Vagina (tissue), 2 donors: ENCODE measurements at places on chromosomes 11 and 22. TPM values are rescaled to one million over a fixed set of nuclear protein-coding genes. Genes with fewer than 3 reads are reported as not detected.

OR52I2 gene
- total RNA-seq = not detected

GRCh38 chr11:2940147-2940920 is 11.1 kb upstream of the PHLDA2 start:
- no peak for DNase-seq

DNA sequence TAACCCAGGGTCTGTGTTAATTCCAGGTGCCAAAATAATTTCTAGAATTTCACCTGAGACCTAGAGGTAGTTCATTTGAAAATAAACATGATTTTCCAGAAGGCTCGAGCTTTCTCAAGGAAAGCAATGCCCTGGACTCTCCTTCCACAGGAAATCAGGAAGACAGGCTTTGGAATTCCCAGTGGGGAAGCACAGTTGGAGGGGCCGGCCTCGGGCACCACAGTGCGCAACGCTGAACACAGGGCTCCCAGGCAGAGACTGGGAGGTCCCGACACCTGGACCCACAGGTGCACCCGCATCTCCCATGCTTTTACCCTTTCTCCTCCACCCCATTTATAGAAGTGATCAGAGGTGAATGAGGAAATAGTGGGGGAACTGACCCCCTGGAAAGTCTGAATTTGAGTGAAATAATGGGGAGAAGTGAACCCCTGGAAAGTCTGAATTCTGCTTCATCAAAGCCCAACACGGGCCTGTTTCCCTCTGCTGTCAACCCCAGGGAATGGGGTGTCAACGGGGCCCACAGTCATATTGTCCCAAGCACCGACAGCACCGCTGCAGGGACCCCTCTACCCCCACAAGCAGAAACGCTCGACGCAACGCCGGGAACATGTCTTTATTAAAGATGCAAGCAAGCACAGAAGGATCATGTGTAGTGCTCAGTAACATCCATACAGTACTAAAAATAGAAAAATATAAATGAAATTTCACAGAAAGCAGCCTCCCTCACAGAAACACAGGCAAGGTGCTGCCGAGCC is 12.0 kb upstream of the EFCAB6 start:
- peak; percentile 72 for DNase-seq

- no peak for DNase-seq
These were observed 47.5 kb upstream of the RASSF10 start for GRCh38 chr11:12961615-12962014.

GRCh38 chr11:7436657-7437056 is 48.6 kb upstream of the OLFML1 start:
- DNase-seq = no peak

BIK gene
- total RNA-seq = not detected

DNA sequence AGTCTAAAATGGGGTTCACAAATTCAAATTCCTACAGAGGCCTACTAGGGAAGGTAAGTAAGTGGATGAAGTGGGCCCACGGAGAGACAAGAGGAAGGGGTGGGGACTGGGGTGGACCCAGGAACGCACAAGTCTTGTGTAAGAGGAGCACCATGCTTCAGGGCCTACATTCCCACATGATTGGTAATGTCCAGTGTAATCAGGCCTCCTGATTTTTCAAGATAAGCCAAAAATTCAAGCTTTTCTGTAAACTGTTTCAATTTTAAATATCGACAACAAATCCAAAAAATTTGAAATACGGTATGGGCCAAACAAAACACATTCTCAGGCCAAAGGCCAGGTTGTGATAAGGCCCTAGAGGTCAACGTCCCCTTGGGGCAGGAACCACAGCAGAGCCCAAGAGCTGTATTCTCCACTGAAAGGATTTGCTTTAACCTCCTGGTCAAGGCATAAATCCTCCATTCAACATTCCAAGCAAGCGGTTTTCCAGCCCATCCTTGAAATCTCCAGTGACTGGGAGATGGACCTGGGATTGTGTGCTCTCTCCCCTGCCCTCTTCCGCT is 116.4 kb downstream of the TRIM29 start:
- no peak for DNase-seq

DNA sequence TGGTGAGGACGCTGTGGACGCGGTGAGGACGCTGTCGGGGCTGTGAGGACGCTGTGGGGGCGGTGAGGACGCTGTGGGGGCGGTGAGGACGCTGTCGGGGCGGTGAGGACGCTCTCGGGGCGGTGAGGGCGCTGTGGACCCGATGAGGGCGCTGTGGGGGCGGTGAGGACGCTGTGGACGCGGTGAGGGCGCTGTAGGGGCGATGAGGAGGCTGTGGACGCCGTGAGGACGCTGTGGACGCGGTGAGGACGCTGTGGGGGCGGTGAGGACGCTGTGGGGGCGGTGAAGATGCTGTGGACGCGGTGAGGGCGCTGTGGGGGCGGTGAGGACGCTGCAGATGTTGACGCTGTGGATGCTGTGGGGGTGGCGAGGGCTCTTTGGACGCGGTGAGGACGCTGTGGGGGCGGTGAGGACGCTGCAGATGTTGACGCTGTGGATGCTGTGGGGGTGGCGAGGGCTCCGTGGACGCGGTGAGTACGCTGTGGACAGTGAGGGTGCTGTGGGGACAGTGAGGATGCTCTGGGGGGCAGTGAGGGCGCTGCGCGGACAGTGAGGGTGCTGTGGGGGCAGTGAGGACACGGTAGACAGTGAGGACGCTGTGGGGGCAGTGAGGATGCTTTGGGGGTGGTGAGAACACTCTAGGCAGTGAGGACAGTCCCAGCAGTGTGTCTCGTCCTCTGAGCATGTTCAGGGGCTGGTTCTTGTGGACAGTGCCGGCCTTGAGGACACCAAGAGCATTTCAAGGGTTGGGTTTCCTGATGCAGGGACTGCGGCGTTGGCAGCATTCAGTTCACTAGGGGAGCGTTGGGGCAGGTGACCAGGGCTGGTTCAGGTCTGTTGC is 4.2 kb downstream of the GP1BB start:
- no peak for DNase-seq

- no peak for DNase-seq
These were observed 4.8 kb downstream of the FBXO3 start for GRCh38 chr11:33769542-33769941.

SCT gene
- not detected for total RNA-seq

GRCh38 chr22:50610581-50610980 is 10.0 kb downstream of the MAPK8IP2 start:
- DNase-seq = no peak

- no peak for DNase-seq
These were observed 21.6 kb upstream of the NUP160 start for GRCh38 chr11:47869544-47870393.

GRCh38 chr22:49765091-49765771 is 62.4 kb downstream of the BRD1 start:
- DNase-seq = no peak

GRCh38 chr11:13143486-13144297 is 133.9 kb upstream of the BMAL1 start:
- no peak for DNase-seq

- no peak for DNase-seq
These were observed 138.7 kb upstream of the E2F8 start for GRCh38 chr11:19379465-19379864.

GRCh38 chr11:8707541-8708191 is 25.1 kb downstream of the RPL27A start:
- DNase-seq = no peak

GRCh38 chr22:25746012-25746373 is 4.0 kb downstream of the MYO18B start:
- no peak for DNase-seq

GRCh38 chr22:26570115-26570514 is 19.8 kb downstream of the TPST2 start:
- DNase-seq = no peak
